SJSA1 (cell line): ENCODE measurements at places on chromosomes 2 and 18. TPM values are rescaled to one million over a fixed set of nuclear protein-coding genes. Genes with fewer than 3 reads are reported as not detected.

Gene ZC3H6
- total RNA-seq, result 0.69 and 5.6 TPM in 2 replicates

Gene ZDBF2
- 15.2 and 16.8 TPM in 2 replicates for total RNA-seq

Gene DYNC1I2
- 140 and 160 TPM in 2 replicates for total RNA-seq

Gene LOXL3
- total RNA-seq, result 10.4 and 14.8 TPM in 2 replicates

Gene PXDN
- total RNA-seq, result 199 and 310 TPM in 2 replicates

Gene IL36G
- not detected in 2 replicates for total RNA-seq

Gene EVA1A
- total RNA-seq, result 152 and 214 TPM in 2 replicates

Gene CFC1
- total RNA-seq, result not detected in 2 replicates

Gene GNLY
- total RNA-seq, result not detected in 2 replicates

Gene PLGLB2
- 2.1 TPM in 1 of 2 replicates, not detected in the other for total RNA-seq

DNA sequence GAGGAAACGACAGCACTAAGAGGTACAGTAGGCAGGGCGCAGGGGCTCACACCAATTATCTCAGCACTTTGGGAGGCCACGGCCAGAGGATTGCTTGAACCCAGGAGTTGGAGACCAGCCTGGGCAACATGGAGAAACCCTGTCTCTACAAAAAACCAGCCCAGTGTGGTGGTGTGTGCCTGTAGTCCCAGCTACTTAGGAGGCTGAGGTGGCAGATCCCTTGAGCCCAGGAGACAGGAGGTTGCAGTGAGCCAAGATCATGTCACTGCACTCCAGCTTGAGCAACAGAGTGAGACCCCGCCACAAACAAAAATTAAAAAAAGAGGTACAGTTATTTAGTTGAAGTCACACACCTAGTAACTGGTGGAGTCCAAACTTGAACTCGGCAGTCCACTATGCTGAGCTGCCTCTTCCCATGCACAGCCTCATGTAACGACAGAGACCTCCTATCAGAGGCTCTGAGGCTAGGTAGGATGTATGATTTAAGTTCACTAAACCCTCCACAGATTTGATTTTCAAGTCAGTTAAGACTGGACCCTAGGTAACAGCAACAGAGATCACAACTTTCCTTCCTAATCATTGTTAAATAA, 8.7 kb downstream of the STK17B start:
- DNase-seq, result no peak
- H3K4me1 ChIP-seq, result peaks cover 40% of the 10 kb centered on the region
- no peak overlapping the region for H3K27ac ChIP-seq

DNA sequence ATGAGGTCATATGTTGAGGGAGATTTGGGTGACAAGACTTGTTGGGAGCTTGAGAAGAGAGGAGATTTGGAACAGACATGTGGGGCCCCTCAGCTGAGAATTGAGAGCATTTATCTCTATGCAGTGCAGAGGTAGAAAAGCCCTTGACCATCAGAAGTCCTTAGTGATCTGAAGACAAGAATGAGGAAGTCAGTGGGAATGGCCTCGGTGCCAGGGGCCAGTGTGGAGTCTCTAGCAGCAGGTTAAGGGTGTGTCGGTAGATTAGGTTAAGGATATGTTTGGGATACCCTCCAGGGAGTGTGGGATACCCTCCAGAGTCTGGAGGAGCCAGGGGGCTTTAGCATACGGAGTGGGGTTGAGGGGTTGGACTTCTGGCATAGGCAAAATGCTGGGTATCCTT, 41.6 kb downstream of the FBXO48 start:
- no peaks in the 10 kb centered on the region for H3K36me3 ChIP-seq
- H3K27ac ChIP-seq, result no peak overlapping the region
- H3K4me1 ChIP-seq, result peaks cover 11% of the 10 kb centered on the region; the same call in 1 of the 2 replicates
- no peak for DNase-seq
- H3K4me3 ChIP-seq, result no peak overlapping the region

- H3K27ac ChIP-seq, result no peak overlapping the region
- H3K27me3 ChIP-seq, result no peaks in the 10 kb centered on the region
- no peak overlapping the region for H3K4me3 ChIP-seq
- no peaks in the 10 kb centered on the region for H3K36me3 ChIP-seq
- no peaks in the 10 kb centered on the region for H3K4me1 ChIP-seq
- no peak for DNase-seq
Observed at GRCh38 chr2:219081096-219081495, 20.4 kb upstream of the IHH start.

GRCh38 chr18:58516514-58517285, 112.2 kb downstream of the ALPK2 start:
- no peak overlapping the region for H3K27ac ChIP-seq
- peaks cover 56% of the 10 kb centered on the region for H3K36me3 ChIP-seq
- H3K4me3 ChIP-seq, result no peak overlapping the region
- DNase-seq, result no peak
- no peaks in the 10 kb centered on the region for H3K27me3 ChIP-seq
- peaks cover 8% of the 10 kb centered on the region for H3K4me1 ChIP-seq

GRCh38 chr2:80302314-80303005, 2.1 kb downstream of the LRRTM1 start:
- no peak overlapping the region for H3K27ac ChIP-seq
- no peak overlapping the region for H3K4me3 ChIP-seq
- H3K36me3 ChIP-seq, result no peaks in the 10 kb centered on the region
- H3K27me3 ChIP-seq, result peaks cover 14% of the 10 kb centered on the region; the same call in 1 of the 2 replicates

GRCh38 chr2:129135017-129135416, 816.3 kb upstream of the HS6ST1 start:
- no peak overlapping the region for H3K27ac ChIP-seq

DNA sequence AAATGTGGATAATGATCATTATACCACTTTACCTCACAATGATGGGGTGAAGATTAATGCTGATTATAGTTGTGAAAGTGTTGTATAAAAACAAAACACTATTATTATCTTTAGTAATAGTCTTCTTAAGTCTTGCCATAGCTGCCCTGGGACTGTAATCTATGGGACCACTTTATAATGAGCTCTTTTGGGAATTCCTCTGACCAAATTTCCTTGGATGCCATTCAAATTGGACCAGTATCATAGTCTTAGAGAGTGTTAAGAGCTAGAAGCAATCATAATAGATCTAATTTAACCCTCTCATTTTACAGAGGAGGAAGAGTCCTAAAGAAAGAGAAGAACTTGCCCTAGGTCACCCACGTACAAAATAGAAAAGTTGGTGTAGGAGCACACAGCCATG, 457.7 kb upstream of the SLC14A2 start:
- no peak for DNase-seq
- no peak overlapping the region for H3K4me3 ChIP-seq
- H3K4me1 ChIP-seq, result no peaks in the 10 kb centered on the region
- H3K36me3 ChIP-seq, result no peaks in the 10 kb centered on the region
- no peak overlapping the region for H3K27ac ChIP-seq

GRCh38 chr18:43665105-43665788, 388.0 kb upstream of the SYT4 start:
- no peaks in the 10 kb centered on the region for H3K27me3 ChIP-seq
- peaks cover 41% of the 10 kb centered on the region for H3K4me1 ChIP-seq
- H3K27ac ChIP-seq, result peak overlapping the region; percentile 88
- DNase-seq, result peak; percentile 63
- no peak overlapping the region for H3K4me3 ChIP-seq
- no peaks in the 10 kb centered on the region for H3K36me3 ChIP-seq

DNA sequence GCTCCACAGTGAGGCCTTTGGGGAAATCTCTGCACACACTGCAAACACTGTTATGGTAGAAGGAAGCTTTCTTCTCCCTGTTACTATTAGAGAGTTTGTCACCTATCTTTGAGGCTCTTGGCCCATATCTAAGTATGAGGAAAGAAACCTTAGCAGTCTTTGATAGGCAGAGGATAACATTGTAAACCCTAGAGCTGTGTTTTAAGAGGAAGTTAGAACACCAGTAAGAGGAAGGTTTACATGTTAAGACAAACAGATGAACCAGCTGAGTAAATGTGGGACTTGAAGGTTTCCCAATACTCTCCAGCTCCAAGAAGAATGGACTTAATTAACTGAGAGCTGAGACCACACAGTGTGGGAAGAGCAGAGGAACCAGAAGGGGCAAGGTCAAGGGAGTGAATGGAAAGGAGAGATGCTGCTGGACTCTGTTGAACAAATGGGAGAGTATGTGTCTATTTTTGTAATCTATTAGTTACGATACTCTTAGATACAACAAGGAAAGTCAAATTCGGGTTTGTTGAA, 257.0 kb downstream of the DPP10 start:
- H3K4me3 ChIP-seq, result no peak overlapping the region
- no peak for DNase-seq
- no peak overlapping the region for H3K27ac ChIP-seq
- H3K36me3 ChIP-seq, result no peaks in the 10 kb centered on the region

DNA sequence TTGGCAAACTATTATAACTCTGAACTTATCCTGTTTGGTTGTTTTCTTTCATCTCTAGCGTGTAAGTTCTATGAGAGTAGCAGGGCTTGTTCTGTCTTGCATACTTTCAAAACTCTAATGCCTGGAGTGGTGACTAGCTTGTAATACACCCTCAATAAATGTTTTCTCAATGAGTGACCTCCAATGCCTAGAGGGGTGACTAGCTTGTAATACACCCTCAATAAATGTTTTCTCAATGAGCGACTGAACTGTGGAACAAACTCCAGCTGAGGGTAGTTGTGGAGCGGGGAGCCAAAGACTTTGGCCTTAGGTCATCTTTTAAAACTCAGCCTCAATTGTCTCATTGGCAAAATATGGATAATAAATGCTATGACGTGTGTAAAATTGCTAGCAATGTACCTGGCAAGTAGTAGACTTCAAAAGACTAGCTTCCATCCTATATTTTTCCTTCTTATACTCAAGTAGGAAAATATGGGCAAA, 1.8 kb downstream of the GPD2 start:
- DNase-seq, result no peak
- H3K27ac ChIP-seq, result no peak overlapping the region
- no peak overlapping the region for H3K4me3 ChIP-seq
- peaks cover 8% of the 10 kb centered on the region; the same call in 1 of the 2 replicates for H3K36me3 ChIP-seq
- H3K4me1 ChIP-seq, result peaks cover 38% of the 10 kb centered on the region
- no peaks in the 10 kb centered on the region for H3K27me3 ChIP-seq

DNA sequence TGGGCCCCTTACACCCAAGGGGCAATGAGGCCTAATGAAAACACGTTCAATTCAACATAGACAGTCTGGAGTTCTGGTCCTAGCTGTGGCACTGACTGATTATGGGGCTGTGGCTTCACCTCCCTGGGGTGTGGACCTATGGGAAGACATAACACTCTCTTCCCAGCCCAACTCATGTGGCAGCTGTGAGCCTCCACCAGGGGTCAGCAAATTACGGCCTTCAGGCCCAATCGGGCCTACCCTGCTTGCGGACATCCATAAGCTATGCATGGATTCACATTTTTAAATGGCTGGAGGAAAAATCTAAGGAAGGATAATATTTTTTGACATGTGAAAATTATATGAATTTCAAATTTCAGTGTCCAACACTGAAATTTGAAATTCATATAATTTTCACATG, 101.3 kb downstream of the LOXHD1 start:
- no peaks in the 10 kb centered on the region for H3K4me1 ChIP-seq
- no peak overlapping the region for H3K4me3 ChIP-seq
- no peak for DNase-seq
- no peaks in the 10 kb centered on the region; the same call in 1 of the 2 replicates for H3K27me3 ChIP-seq

GRCh38 chr2:237614151-237614720, 13.2 kb upstream of the LRRFIP1 start:
- peak overlapping the region; percentile 90 for H3K27ac ChIP-seq
- no peaks in the 10 kb centered on the region for H3K27me3 ChIP-seq
- no peaks in the 10 kb centered on the region for H3K36me3 ChIP-seq
- DNase-seq, result peak; percentile 61
- no peak overlapping the region for H3K4me3 ChIP-seq

DNA sequence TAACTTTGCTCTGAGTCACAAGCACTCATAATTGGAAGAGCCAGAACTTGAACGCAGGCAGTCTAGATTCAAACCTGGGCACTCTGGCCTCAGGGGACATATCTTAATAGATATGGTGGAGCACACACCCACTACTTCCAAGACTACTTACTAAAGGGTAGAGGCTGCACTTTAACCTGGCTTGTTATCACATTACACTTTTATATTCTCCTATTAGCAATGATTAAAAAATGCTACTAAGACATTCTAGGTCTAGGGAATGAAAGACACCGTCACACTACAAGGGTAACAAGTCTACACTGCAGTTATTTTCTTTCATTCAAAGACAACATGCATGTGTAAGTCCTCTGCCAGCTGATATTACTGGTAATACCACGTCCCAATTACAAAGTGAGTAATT, 258.8 kb downstream of the ZNF521 start:
- H3K27me3 ChIP-seq, result no peaks in the 10 kb centered on the region
- no peak overlapping the region for H3K4me3 ChIP-seq
- DNase-seq, result no peak
- no peaks in the 10 kb centered on the region for H3K4me1 ChIP-seq
- H3K36me3 ChIP-seq, result no peaks in the 10 kb centered on the region

- H3K4me3 ChIP-seq, result no peak overlapping the region
- H3K36me3 ChIP-seq, result no peaks in the 10 kb centered on the region
- no peaks in the 10 kb centered on the region for H3K4me1 ChIP-seq
- H3K27ac ChIP-seq, result no peak overlapping the region
- H3K27me3 ChIP-seq, result no peaks in the 10 kb centered on the region
Observed at GRCh38 chr2:134421556-134422328, 167.9 kb downstream of the MGAT5 start.

DNA sequence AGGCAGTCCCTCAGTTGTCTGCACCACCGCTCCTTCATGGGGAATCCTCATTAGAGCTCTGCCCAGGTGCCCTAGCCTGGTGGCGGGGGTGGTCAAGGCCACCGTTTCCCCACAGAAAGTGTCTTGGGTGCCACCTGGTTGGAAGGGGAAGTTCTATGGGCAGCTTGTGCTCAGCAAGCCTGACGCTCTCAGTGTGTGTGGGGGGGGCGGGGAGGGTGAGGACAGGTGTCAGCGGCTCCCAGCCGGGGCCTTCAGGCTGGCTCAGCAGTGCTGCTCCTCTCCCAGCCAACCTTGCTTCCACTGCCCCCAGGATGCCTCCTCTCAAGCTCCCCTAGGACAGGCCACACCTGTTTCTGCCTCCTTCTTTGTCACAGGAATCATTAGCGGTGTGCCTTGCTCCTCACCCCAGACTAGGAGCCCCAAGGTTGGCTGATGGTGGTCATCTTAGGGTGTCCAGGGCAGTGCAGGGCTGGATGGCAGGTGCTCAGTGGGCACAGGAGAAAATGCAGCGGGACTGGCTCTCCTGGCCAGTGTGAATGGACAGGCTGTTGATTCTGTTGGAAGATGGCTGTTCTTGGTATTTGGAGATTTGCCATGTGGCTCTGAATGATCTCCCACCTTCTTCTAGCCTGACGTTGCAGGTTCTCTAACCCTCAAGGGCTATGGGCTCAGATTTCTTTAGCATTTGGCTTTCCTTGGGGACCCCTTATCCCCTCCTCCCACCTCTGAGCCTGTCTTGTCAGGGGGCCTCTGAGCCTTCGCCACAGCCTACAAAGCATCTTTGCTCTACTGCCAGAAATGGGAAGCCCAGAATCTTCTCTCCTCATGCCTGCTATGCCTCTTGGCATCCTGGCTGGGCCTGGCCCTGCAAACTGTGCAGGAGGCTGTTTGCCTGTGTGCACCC, 185.8 kb upstream of the HS6ST1 start:
- no peak overlapping the region for H3K27ac ChIP-seq
- no peaks in the 10 kb centered on the region for H3K27me3 ChIP-seq
- DNase-seq, result peak; percentile 36
- no peak overlapping the region for H3K4me3 ChIP-seq
- H3K4me1 ChIP-seq, result peaks cover 20% of the 10 kb centered on the region

DNA sequence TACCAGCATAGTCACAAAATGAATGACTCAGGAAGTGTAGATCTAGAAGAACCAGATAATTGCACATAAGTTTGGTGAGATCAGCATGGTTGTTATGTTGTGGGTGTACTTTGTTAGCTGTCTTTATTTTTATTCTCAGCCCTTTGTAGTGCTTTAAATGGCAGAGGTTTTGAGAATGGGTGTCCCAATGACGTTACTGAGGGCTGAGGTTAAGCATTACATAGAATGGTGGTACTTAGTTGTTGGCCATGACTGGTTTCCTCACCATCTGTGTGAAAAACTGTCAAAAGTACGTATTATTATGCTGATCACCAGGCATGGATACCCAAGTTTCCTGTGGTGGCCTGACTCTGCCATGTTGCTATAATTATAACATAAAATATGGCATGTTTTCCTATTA, 165.8 kb downstream of the UBE2E3 start:
- no peak for DNase-seq
- H3K27me3 ChIP-seq, result no peaks in the 10 kb centered on the region
- H3K27ac ChIP-seq, result no peak overlapping the region
- no peaks in the 10 kb centered on the region for H3K36me3 ChIP-seq
- no peaks in the 10 kb centered on the region for H3K4me1 ChIP-seq
